ENCODE measurements at places on chromosomes 7 and 10.

- no peak for DNase-seq
Measured at GRCh38 chr10:124903111-124903510, 38.8 kb upstream of the ZRANB1 start.

- DNase-seq: no peak
Measured at GRCh38 chr7:92421676-92422435, 25.4 kb upstream of the GATAD1 start.

DNA sequence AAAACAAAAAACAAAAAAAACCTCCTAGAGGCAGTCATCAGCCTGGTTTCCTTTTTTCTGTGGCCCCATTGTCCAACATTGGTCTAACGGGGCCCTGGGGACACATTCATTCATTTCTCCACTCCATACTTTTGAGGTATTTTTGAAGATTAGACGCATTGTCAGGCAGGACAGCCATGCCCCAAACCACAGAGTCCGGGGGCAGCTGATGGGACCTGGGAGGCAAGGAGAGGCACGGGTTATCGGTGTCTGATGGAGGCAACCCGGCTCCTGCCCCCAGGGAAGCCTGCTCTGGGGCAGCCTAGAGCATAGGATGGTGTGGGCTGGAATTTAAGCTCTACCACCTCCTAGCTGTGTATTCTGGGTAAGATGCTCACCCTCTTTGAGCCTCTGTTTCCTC is 6.5 kb upstream of the RABGEF1 start:
- no peak for DNase-seq

DNA sequence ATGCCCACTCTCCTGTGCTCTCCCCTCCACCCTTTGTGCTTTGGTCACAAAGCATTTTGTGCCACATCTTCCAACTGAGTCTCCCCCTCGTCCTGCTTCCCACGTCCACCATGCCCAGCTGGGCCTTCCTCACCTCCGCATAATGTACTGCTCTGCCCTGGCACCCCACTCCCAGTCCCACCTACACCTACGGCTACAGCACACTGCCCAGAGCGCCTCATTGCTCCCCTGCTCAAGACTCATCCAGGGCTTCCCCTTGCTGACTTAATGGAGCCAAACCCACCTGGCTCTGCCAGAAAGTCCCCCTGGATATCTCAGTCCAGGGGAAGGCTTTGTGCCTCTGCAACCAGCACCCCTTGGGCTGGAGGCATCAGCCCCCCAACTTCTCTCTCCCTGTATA is 299.2 kb upstream of the ZMIZ1 start:
- DNase-seq: peak; percentile 43

DNA sequence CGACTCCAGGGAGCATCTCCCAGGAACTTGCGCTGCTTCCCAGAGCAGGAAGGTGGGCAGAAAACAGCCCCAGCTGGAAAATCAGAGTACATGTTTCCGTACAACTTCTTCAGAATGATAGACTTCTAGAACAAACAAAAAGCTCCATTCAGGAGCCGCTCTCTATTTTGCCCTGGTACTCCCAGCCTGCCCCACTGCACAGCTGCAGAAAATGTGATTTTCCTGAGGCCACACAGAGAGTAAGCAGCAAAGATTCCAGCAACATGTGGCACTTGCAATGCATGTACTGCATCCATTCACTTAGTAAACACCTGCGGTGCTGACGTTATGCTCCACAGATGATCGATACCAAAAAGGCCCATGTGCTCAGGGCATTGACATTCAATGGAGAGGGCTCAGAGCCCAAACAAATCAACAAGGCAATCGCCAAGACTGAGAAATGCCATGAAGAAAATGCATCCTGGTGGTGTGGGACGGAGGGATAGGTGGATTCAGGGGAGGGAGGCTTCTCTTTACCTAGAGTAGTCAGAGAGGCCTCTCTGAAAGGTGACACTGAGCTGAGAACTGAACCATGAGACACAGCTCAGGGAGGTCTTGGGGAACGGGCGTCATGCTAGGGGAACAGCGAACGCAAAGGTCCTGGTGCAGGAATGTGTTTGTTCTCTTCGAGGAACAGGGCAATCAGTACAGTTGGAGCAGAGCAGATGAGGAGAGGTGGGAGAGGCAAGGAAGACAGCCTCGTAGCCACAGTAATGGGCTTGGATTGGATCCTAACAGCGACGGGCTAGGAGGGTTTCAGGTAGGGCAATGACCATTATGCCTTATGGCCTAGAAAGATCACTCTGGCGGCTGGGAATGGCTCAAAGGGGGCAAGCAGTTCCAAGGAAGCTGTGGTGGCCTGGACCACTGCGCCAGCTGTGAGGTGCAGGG is 35.3 kb upstream of the DUSP5 start:
- no peak for DNase-seq

DNA sequence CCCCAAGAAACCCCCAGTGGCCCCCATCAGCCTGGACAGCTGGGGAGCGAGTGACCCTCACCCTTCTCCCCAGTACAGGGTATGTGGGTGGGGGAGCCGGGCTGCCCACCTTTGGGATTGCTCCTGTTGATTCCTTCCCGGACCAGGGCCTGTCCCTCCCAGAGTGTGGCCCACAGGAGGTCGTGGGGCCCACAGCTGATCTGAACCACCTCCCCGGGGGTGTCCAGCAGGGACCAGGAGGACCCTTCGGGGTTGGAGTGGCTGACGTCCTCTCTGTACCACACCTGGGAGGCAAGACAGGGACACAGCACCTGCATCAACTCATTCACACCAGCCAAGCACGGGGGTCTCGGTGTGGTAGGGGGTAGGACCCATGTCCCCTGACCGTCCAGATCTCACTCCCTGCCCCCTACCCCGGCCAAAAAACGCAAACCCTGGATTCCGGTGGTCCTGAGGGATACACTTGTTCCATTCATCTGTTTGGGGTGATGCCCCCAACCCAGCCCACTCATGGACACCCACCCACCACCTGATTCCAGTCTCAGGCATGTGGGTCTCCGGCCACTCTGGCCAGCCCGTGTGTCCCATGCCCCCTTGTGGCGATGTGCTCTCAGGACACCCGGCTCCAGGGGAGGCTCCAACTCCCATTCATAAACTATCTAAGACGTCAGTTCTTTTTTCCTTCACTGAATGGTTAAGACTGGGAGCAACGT is 10.9 kb downstream of the TECPR1 start:
- no peak for DNase-seq

DNA sequence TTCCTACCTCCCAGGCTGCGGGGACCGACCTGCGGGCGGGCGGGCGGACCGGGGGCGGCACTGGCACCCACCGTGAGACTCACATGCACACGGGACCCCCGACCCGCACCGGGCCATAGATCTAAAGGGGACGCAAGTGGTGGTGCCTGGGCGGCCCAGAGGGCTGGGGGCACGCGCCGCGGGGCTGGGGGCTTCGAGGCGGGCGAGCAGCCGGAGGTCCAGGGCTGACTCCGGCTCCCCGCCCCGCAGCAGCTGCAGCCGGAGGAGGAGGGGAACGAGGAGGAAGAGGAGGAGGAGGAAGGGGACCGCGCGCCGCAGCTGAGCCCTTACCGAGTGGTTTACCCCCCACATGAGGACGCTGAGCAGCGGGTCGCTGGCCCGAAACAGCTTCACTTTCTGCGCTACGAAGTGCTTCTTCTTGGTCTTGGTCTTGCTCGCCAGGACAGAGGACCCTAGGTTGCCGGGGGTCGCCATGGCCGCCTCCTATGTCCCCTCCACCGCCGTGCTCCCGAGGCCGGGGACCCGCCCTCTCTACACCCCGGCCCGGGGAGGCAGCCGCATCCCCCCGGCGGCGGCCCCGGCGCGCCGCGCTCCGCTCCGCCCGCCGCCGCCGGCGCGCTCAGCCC is 412 bp downstream of the PIP4K2A start:
- peak; percentile 86 for DNase-seq

DNA sequence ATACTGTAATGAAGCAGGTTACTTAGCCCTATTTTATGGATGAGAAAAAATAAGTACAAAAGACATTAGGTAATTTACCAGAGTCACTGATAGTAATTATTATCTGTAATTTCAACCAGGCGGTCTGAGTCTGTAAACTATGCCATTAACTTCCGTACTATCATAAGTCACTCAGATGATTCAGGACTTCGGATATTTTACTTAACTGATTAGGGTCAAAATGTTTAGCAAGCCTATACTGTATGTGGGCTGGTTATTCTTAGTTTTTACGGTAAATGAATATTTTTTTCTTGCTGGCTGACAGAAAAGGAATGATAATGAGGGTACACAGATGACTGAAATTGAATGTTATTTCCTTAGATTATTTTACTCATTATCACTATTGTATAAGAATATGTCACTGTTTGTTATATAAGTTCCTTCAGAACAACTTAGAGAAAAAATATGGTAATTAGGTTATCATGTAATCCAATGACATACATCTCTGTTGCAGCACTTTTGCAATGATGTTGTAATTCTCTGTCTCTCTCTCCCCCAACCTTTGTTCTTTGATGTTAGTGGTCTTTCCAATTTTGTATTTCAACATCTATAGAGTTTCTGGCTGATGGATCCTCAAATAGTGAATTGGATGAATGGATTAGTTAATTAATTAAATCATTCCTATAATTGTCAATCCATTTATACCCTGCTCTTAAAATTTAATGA is 165.6 kb downstream of the ZEB1 start:
- DNase-seq: no peak

- no peak for DNase-seq
Measured at GRCh38 chr10:3948843-3949242, 163.8 kb upstream of the KLF6 start.

DNA sequence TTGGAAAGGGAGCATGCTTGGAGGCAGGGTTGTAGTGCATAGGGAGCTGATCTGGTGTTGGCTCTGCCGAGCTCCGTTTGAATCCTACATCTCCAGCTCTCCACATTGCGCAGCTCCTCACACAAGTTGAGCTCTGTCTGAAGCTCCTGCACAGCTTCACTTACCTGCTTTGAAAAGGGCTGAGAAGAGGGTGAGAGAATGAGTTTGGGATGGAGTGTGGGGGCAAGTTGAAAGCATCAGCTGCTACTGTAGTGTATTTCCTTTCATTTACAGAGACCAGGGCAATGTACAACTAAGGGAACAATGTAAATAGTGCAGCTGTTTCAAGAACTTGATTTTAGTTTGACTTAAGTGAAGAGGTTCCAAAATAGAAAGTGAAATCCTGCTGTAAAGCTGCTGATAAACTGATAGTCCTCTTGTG is 88.5 kb downstream of the VTI1A start:
- DNase-seq: no peak

DNA sequence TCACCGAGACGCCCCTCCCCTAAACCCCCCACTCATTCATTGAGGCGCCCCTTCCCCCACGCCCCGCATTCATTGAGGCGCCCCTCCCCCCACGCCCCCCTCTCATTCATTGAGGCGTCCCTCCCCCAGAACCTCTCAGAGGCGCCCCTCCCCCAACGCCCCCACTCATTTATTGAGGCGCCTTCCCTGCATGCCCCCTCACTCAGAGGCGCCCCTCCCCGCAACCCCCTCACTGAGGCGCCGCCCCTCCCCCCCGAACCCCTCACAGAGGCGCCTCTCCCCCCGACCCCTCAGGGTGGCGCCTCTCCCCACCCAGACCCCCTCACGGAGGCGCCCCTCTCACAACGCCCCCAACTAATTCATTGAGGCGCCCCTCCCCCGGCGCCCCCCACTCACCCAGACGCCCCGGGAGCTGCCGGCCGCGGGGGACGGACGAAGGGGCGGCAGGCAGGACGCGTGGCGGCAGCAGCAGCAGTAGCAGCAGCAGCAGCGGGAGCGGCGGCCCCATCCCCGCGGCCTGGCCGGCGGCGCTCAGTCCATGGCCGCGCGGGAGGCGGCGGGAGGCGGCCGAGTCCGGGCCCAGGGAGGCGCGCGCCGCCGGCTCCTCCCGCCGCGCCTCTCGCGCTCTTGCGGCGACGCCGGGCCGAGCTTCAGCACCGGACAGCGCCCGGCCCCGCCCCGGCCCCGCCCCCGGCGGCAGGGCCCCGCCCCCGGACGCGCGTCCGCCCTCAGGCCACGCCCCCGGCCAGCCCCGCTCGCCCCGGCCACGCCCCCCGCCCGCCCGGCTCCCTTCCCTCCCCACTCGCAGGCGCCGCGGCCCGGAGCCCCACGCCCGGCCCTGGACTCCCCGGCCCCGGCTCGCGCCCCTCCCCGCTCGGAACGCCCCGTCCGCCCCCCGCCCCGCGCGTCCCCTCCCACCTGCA is at the start of gene PTPRN2:
Gene PTPRN2 (minus strand): TSS at position 662 of the 923 bp plus-strand sequence.
- DNase-seq: peak; percentile 86

- DNase-seq: no peak
Measured at GRCh38 chr10:70898687-70899086, 10.3 kb upstream of the PCBD1 start.

DNA sequence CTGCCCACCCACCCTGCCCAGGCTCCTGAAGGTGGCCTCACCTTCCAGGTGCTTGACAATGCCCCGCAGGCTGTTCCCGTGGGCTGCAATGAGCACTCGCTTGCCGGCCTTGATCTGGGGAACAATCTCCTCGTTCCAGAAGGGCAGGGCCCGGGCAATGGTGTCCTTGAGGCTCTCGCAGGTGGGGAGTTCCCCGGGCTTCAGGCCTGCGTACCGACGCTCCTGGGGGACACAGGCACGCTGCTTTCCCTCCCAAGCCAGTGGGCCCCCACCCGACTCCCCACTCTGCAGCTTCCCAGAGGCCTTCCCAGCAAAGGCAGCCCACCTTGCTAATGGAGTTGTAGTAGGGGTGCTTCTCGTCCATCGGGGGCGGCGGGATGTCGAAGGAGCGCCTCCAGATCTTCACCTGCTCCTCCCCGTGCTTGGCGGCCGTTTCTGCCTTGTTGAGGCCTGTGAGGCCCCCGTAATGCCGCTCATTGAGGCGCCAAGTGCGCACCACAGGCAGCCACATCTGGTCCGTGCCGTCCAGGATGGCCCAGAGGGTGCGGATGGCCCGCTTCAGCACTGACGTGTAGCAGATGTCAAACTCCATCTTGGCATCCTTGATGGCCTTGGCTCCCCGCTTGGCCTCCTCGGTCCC is 456 bp downstream of the PGAM2 start:
- peak; percentile 86 for DNase-seq

DNA sequence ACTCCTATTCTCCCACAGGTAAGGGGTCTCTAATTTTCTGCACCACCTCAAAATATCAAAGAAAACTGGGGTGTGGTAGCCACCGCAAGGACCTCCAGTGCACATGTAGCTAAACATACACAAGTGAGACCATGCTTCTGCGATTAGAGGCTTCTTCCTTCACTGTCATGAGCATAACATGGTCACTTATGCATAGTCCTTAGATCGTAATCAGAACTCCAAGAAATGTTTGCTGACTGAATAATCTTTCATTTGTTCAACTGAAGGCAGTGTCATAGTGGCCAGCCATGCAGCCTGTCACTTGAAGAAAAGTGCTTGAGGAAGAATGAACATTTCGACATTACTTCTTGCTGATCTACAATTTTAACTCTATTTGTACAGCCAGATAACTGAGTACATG is 14.6 kb downstream of the TWIST1 start:
- no peak for DNase-seq

GRCh38 chr7:16067711-16068110 is 353.6 kb downstream of the CRPPA start:
- no peak for DNase-seq

DNA sequence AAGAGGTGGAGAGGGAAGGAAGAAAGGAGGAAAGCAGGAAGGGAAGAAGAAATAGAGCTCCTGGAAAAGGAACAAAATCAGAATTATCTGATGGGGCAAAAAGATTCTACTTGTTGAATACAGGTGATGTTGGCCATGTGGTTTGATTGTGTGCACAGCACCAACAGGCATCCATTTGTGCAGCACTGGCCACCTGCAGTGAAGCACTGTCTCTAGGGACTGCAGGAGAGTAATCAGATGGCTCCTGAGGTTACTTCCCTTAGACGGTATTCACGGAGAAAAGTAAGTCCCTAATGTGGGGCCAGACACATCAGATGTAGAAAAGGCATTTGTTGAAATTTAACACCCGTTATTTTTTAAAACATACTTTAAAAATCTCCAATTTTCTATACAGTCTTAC is 135.3 kb upstream of the VIPR2 start:
- no peak for DNase-seq

GRCh38 chr7:118699222-118699621 is 474.7 kb downstream of the ANKRD7 start:
- DNase-seq: no peak
